ENCODE measurements at places on chromosomes 7 and 10.

GRCh38 chr7:84162125-84162524, 32.5 kb downstream of the SEMA3A start:
- DNase-seq: no peak

- DNase-seq: no peak
Observed at GRCh38 chr10:84583501-84583900, 255.1 kb downstream of the CCSER2 start.

DNA sequence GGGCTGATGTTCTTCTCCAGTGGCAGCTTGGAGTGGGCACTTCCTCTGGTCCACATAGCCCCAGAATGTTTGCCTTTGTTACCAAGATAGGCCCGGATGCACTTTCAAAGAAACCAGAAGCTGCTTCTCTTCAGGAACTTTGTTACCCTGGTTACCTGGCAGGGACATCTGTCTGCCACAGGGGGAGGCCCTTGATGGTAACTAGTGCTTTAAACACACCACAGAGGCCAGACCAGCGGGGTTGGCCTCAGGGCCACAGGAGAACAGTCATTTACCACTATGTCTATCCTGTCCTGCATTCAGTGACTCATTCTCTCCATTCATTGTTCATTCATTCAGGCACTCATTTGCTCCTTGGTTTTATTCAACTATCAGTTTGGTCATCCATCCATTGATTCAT, 11.9 kb upstream of the PLEKHA1 start:
- DNase-seq: no peak

DNA sequence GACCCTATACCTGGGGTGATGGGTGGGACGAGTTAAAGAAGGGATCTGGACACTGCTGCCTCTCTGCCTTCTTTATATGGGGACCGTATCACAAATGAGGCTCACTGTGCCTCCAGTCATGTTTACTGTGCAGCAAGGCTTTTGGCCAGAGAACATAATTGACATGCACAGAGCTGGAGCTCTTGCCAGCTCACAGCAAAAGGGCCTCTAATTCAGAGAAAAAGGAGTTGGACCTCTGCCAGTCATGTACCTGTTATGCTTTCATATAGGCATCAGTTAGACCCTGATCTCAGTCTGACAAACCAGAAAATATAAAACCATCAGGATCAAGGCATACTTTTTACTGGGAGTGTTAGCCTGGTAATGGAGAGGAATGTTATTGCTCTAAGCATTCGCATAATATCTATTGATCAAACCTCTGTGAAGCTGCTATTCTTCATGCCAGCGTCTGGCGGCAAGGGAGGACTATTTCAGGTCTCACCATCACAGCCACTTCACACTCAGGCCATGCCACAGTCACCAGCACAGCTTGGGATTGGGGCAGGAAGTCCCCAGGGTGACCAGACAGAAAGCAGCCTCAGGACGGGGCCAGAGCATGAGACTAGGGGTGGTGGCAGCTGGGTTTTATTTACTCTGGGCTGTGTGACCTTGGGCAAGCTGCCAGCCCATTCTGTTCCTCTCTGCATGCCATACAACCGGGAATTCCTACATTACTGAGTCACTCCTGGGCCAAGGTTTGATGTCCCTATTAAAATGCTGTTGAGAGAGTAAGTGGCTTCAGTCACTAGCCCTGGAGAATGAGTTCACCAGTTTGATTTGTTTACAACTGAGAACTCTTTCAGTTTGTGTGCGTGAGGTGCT, 90.1 kb downstream of the NPSR1 start:
- no peak for DNase-seq

DNA sequence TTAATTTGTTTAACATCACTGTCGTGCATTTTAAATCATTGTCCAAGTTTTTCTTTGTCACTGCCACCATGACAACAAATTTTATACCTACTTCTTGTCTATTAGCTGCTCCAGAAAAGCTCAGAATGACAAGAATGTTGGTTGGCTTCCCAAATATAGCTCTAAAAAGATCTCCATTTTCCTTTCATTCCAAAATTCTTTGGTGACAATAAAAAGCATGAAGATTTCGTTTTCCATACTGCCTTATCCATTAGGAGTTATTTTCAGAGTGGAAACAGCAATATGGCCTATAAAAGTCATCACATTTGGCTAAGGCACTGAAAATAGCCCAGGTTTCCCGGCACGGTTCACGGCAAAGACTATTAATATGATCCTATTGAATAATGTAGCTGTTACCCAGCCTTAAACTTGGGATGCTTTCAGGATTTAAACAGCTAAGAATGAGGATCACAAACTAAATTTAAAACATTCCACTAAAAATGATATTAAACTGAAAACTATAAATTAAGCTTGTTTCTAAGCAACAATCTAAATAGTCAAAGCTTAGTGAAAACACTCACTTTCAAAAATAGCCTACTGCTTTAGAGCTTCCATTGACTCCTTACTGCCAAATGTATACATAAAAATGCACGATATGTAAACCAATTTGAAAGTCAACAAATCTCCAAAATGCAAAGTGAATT, 2.7 kb downstream of the CTTNBP2 start:
- DNase-seq: no peak

GRCh38 chr10:100899171-100899570, 13.6 kb upstream of the SLF2 start:
- no peak for DNase-seq

- DNase-seq: no peak
Observed at GRCh38 chr7:149334930-149335329, 72.9 kb downstream of the ZNF783 start.

DNA sequence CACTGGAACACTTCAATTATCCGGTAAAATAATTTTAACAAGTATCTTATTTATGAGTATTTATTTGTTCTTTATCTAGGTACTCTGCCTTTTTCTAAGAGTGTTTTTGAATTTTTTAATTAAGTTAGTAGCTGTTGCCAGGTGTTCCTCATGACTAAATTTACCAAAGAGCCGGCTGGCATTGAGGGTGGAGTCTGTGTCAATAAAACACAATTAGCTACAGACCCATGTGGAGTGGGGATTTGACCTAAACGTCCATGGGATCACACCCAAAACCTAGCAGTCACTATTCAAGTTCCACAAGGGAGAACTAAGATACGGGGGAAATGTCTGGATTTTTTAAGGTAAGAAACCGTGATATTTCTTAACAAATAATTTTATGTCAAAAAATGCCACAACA, 9.8 kb downstream of the SLC16A12 start:
- no peak for DNase-seq

DNA sequence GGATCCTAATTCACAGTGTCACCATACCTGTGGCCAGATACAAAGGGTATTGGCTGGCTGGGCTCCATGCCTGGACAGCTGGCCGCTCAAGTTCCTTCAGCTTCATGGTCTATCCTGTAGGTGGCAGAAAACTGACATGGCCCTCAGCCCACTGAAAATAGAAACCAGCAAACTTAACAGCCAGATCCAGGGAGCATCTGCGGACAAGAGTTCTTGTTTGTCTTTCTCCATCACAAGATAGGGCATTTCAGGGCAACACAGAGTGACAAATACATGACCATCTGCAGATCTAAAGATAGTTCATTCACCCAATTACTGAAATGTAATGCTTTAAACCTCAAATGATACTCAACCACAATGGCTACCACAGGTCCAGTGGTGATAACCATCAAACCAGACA, 2.8 kb downstream of the SEC31B start:
- no peak for DNase-seq

- DNase-seq: no peak
Observed at GRCh38 chr7:45710271-45711160, 136.3 kb downstream of the ADCY1 start.

DNA sequence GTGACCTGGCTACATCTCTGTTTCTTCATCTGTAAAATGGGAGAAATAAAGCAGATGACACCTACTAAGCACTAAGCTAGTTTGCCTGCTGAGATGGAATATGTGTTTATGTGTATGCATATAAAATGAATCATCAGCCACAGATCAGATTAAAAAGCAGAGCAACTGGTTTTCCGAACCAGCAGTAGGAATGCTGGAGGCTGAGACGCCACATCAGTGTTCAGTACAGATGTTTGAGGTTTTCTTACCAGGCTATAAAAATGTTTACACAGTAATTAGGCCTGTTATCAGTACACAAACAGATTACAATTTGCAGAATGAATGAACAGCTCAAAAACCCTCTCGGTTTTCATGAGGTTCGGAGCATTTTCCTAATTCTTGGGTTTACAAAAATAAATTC, 85.8 kb downstream of the CALN1 start:
- no peak for DNase-seq
